ENCODE measurements at places on chromosomes 5 and 9. TPM values are rescaled to one million over a fixed set of nuclear protein-coding genes. Genes with fewer than 3 reads are reported as not detected.

ZCCHC10 gene
- total RNA-seq = 20.9 TPM

MED10 gene
- 22.1 TPM for total RNA-seq

IL5 gene
- total RNA-seq = not detected

PCDHGB2 gene
- 2.1 TPM for total RNA-seq

IFNA2 gene
- not detected for total RNA-seq

ACSL6 gene
- 0.73 TPM for total RNA-seq

TRIM36 gene
- 17.3 TPM for total RNA-seq

PROB1 gene
- 4.8 TPM for total RNA-seq

PCDHA1 gene
- 0.26 TPM for total RNA-seq

KCTD16 gene
- 0.29 TPM for total RNA-seq

ADGRV1 gene
- total RNA-seq = 97.6 TPM

PRRT1B gene
- total RNA-seq = 71.4 TPM

PCDHA7 gene
- 5.2 TPM for total RNA-seq

PCDHA11 gene
- 4.6 TPM for total RNA-seq

ARHGEF28 gene
- 0.61 TPM for total RNA-seq

PDGFRB gene
- total RNA-seq = 4.1 TPM

TAS2R1 gene
- total RNA-seq = not detected

LRRTM2 gene
- total RNA-seq = not detected

PCDHB4 gene
- 2.3 TPM for total RNA-seq

PCDHGA9 gene
- total RNA-seq = 0.89 TPM

GABRA1 gene
- 1.6 TPM for total RNA-seq

ADRA1B gene
- total RNA-seq = 0.60 TPM

FAM120AOS gene
- total RNA-seq = 47.0 TPM

LAMC3 gene
- total RNA-seq = 39.5 TPM

ZFP2 gene
- 2.0 TPM for total RNA-seq

PHYHD1 gene
- total RNA-seq = 15.5 TPM

PCDHB5 gene
- total RNA-seq = 1.2 TPM

AGTPBP1 gene
- 62.4 TPM for total RNA-seq

POLK gene
- total RNA-seq = 19.2 TPM

GPX3 gene
- 44.9 TPM for total RNA-seq

CSF1R gene
- 0.19 TPM for total RNA-seq

MARCOL gene
- total RNA-seq = not detected

EQTN gene
- not detected for total RNA-seq

CSF2 gene
- not detected for total RNA-seq

NAIF1 gene
- total RNA-seq = 6.6 TPM

TAF11L3 gene
- total RNA-seq = not detected

MYMK gene
- not detected for total RNA-seq

C5orf58 gene
- 1.2 TPM for total RNA-seq

CCDC180 gene
- total RNA-seq = 1.4 TPM

LCN9 gene
- total RNA-seq = 0.46 TPM

TNPO1 gene
- 156 TPM for total RNA-seq

NR5A1 gene
- 0.37 TPM for total RNA-seq

LCN1 gene
- not detected for total RNA-seq

FAM151B gene
- 1.2 TPM for total RNA-seq

BRD9 gene
- 34.8 TPM for total RNA-seq

CHSY3 gene
- 2.4 TPM for total RNA-seq

RAPGEF6 gene
- 19.2 TPM for total RNA-seq

SCGB3A1 gene
- not detected for total RNA-seq

LMX1B gene
- total RNA-seq = 9.1 TPM

TTC39B gene
- 55.5 TPM for total RNA-seq

LPAR1 gene
- total RNA-seq = 5.9 TPM

WNT8A gene
- total RNA-seq = 2.2 TPM

IRX2 gene
- total RNA-seq = 8.0 TPM

IFNA21 gene
- total RNA-seq = not detected

ANXA2R gene
- 0.97 TPM for total RNA-seq

All from endodermal cell (in vitro differentiated cells).